GM04503 (cell line): ENCODE measurements at places on chromosomes 12 and 14.

GRCh38 chr12:94167756-94168416 lies 19.5 kb downstream of the PLXNC1 start:
- no peak for DNase-seq

- DNase-seq = no peak
Measured at GRCh38 chr12:65765436-65765813, 58.9 kb upstream of the HMGA2 start.

GRCh38 chr12:71551529-71551928 lies 111.9 kb downstream of the LGR5 start:
- DNase-seq = no peak

DNA sequence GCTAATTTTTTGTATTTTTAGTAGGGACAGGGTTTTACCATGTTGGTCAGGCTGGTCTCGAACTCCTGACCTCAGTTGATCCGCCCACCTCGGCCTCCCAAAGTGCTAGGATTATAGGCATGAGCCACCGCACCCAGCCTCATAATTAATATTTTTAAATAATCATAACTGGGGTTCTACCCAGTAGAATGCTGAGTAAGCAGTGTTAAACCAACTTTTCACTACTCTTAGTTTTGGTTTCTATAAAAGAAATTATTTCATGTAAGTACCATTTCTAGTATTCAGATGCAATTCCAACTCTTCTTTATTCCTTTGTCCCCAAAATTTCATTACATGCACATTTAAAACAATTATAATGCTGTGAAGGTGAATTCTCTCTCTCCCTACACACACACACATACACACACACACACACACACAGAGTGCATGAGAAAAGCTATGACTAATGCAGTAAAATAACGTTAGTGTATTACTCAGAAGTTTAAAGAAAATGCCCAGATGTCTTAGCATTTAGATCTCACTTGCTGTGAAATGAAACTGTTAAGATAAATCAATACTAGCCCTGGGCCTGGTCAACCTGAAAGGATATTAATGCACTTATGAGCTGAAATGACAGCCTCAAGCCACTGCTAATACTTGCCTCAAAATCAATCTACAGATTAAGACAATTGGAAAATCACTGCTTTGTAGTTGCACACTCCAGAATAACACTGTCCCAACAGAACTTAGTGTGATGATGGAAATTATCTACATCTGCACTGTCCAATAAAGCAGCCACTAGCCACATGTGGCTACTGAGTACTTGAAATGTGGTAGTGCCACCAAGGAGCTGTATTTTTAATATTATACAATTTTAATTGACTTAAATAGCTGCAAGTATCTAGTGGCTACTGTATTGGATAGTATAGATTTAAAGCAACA lies 36.0 kb downstream of the PTPN21 start:
- peak; percentile 40 for DNase-seq

GRCh38 chr12:75842090-75842489 lies 189.5 kb downstream of the PHLDA1 start:
- DNase-seq = no peak

GRCh38 chr12:47504775-47505446 lies 200.9 kb downstream of the RPAP3 start:
- peak; percentile 45 for DNase-seq

DNA sequence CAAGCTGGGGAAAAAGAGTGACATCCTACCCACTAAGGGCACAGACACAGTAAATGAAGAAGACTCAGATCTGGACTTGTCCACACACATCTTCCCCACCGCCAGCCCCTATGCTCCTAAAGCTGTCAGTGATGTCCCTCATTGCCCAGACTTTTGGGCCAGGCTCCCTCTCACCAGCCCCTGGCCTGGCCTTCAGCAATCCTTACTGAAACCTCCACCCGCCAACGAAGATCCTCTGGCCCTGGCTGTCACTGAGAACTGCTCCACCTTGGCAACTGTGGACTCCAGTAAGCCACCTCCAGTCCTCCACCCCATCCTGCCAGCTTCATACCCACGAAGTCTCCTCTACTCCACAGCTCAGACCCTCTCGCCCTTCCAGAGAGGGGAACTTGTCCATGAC lies 23.3 kb downstream of the FIGNL2 start:
- DNase-seq = no peak

- DNase-seq = peak; percentile 96
Measured at GRCh38 chr12:89768586-89769482, 60.2 kb upstream of the ATP2B1 start.

GRCh38 chr12:9757433-9758025 lies 3.2 kb downstream of the CD69 start:
- no peak for DNase-seq

DNA sequence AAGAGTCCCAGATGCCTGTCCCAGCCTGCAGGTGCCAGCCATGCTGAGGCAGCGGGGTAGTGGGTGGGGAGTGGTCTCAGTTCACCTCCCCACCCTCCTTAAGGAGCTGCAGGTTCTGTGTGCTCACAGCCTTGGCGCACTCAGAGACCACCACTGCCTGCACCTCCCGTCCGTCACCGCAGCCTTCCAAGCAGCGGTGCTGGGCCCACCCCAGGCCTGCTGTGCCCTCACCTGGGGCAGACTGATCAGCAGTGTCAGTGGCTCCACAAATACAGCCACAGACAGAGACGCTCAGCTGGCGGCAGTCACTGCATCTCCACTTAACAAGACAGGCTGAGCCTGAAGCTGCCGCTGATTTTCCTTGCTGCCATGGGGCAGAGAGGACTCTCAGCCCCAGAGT lies 120.2 kb downstream of the RFLNA start:
- no peak for DNase-seq
